GM23338 (cell line): ENCODE measurements at places on chromosomes 2 and 18.

DNA sequence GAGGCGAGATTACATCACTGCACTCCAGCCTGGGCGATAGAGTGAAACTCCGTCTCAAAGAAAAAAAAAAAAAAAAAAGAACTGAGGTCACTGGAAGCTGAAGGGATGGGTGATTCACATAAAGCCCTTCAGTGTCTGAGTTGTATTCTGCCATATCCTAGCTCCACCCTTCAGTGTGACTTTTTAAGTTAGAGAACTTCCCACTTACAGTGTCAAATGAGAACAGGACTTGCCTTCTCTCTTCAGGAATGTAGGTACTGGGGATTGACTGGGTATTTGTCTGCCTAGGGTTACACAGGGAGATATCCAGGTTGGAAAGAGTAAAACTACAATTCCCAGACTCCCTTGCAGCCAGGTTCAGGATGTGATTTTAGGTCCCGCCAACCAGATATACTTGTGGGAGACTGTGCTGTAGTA, 37.9 kb downstream of the EHD3 start:
- peak; percentile 56 for DNase-seq

DNA sequence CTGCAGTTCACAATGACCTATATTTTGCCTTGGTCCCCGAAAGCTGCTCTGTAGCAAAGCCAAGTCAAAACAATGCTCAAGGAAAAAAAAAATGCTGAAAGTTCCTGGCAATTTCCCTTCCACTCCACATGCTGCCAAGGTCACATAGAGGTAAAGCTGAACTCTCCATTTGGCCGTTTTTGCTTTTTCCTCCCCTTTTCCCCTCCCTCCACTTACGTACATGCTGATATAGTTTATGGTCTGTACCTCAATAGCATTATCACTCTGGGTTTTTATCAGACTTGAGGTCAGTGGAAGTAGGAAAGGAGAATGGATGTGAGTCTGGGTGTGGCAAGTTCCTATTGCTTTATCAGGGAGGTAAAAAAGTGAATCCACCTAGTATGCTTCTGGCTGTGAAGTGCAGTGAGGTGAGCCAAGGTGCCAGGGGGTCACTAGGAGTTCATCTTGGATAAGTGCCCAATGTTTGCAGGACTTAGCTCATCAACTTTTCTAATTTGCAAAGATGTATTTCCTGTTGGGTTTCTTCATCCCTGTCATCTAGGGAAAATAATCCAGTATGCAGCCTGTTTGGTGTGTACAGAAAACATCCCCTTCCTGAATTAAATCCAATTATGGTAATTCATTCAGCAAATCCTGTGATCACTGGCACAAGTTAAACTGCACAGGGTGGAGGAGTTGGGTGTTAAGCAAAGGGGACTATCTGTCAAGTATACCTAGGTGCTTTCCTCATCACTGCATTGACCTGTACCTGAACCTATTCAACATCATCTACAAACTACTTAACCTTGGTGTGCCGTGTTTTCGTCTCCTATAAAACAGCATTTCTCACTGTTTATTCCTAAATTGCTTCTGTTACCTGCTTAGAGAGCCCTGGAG, 124.3 kb upstream of the CYP26B1 start:
- no peak for DNase-seq

- no peak for DNase-seq
Measured at GRCh38 chr18:2970772-2971659, 41.9 kb downstream of the LPIN2 start.

DNA sequence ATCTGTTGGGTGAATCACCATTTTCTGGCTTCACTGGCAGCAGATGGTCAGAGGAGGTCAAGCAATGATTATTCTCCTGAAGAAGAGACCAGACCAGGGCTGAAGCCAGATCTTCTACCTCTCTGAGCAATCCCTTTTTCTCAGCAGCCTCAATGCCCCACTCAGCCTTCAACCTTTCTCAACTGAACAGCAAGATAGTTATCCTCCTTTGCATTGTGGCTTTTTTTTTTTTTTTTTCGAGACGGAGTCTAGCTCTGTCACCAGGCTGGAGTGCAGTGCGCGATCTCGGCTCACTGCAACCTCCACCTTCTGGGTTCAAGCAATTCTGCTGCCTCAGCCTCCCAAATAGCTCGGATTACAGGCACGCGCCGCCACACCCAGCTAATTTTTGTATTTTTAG, 50.5 kb downstream of the ZFP36L2 start:
- no peak for DNase-seq

DNA sequence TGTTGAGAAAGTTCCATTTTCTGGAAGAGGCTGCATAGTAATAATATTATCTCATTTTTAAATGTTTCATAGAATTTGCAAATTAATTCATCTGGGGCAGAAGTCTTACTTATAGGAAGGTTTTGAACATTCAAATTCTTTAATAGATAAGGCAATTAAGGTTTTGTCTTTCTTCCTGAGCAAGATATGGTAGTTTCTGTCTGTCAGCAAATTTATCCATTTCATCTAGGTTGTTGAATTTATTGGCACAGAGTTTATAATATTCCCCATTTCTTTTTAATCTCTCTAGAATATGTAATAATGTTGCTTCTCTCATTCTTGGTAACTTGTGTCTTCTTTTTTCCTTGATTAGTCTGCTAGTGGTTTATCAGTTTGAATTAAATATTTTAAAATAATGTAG, 90.2 kb upstream of the EPB41L5 start:
- no peak for DNase-seq

GRCh38 chr2:186575302-186575701, 14.6 kb upstream of the ITGAV start:
- DNase-seq = peak; percentile 49

DNA sequence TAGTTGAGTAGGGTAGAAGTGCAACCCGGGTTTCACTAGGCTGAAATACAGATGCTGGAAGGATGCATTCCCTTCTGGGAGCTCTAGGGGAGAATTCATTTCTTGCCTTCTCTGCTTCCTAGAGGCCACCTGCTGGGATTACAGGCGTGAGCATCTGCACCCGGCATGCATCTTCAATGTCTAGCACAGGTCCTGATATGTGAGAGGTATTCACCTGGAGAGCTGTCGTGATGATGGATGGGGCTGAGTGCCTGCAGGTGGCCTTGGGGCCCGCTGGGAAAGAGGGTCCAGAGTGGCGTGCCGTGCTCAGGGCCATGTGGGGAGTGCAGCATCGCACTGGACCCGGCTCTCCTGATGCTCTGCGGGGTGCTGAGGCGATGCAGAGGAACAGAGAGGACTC, 6.6 kb upstream of the NTSR2 start:
- peak; percentile 35 for DNase-seq

DNA sequence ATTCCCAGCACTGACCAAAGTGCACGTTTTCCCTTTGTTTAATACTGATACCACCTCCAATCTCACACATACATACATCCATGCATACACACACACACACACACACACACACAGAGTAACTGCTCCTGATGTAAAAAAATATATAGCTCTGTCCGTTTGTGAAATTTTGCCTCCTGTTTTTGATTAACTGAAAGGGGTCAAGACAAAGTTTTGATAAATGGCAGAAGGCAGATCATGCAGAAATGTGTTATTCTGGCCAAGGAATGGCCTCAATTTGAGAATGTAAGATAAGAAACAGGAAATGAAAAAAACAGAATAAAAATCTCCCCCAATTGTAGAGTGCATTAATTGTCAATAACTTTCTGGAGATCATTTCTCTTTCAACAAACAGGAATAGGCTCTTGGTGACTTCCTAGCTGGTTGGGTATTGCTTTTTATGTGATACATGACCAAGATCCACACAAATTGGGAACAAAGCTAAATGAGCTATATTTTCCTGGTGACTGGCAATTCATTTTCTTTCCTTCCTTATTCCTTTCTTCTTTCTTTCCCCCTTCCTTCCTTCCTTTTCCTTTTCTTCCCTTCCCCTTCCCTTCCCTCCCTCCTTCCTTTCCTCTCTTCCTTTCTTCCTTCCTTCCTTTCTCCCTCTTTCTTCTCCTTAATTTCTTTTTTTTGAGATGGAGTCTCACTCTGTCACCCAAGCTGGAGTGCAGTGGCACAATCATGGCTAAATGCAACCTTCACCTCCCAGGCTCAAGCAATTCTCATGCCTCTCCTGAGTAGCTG, 88.9 kb upstream of the PMAIP1 start:
- DNase-seq = no peak

- no peak for DNase-seq
Measured at GRCh38 chr2:160375802-160376469, 117.7 kb downstream of the RBMS1 start.

DNA sequence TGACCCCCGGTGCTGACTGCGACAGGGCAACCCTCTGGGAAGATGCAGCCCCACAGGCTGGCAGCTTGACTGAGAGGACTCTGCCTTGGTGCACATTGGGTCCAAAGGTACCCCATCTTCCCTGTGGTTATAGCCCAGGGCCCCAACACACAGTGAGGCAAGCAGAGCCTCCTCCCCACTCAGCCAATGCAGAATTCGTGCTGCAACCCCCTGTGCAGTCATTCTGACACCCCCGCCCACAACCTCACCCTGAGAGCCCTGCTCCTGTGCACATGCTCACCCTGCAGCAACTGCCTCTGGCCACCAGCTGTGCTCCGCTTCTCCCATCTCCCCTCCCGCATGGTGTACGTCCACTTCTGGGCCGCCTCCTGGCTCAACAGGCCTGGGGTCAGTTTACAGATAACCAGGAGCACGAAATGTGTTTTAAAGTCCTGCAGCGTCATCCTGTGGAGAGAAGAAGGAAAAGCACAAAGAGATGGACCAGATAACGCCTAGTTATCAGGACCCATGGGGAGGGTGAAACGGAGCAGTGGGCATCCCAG, 24.4 kb downstream of the CAPN14 start:
- peak; percentile 70 for DNase-seq

DNA sequence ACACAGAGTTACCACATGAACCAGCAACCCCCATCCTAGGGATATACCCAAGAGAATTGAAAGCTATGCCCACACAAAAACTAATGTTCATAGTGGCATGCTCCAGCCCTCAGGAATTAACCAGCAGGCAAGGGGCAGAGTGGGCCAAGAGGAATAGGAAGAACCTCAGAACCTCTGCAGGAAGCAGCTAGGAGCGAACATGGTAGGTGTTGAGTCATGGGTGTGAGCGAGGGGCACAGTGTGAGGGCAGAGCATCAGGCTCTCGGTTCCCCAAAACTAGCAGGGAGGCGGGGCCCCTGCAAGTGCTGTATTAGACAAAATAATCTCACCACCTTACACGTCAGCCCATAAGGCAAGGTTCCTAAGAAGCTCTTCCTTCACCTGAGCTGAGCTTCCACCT, 5.6 kb upstream of the RUFY4 start:
- no peak for DNase-seq

DNA sequence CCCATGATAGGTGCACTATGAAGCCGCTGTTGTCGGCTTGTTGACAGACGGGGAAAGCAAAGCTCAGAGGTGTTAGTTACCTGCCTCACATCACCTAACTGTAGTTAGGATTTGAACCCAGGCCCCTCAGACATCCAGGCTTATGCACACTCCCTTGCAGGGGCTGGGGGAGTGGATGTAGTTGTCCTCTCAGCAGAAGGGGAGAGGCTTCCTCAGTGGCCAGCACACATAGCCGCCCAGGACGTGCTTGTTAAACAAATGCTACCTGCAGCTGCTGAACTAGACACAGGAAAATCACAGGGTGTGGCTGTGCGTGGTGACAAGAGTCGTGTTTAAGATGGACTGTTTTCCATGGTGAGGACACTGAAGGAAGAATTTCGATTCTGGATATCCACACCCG, 39.2 kb downstream of the GREB1 start:
- DNase-seq = no peak

DNA sequence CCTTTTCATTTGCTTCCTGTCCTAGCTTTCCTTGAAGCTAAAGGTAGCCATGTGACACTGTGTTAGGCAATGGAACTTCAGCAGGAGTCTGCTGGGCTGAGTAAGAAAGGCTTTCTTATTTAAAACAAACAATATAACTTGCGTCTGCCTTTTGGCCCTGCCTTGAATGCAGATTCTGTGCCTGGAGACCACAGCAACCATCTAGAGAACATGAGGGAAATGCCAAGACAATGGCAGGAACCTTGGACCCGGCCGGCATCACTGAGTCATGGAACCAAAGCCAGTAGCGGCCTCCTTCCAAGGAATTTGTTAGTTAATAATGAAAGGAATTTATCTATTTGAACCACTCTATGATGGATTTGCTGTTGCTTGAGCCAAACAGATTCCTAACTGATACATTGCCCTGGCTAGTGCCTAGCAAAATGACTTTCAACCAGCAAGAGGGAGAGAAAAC, 207.5 kb upstream of the EPHA4 start:
- DNase-seq = no peak

DNA sequence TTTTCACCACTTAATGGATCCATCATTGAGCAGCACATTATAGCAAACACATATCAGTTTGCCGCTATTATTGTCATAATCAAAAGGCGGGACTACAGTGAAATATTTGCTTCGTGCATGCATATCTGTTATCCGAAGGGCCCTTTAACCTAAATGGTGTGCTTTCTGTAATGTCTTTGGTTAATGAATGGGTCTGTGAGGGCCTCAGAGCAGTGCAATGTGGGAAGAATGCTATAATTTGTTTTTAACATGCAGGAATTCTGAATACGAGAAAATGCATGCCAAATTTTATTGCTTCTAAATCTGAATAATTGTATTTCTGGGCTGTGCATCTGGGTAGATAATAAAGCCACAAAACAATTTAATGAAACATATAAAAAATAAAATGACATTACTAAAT, 32.8 kb upstream of the CELF4 start:
- no peak for DNase-seq

DNA sequence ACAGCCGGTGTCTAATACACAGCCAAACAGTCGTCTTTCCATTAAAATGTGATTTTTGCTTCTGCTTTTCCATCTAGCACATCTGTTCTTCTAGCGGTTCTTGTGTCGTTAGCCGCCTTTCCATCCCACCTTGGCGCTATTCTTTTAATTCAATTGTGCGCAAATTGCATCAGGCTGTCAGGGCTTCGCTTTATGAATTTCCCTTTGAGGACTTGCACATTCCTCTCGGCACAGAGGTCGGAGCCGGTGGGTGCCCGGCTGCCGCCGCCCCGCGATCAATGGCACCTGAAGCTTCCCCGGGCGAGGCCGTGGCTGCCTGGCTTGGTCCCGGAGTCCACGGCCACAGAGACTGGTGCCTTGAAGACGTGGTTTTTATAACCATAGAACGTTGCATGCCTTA, 33.9 kb upstream of the TSPYL6 start:
- no peak for DNase-seq

DNA sequence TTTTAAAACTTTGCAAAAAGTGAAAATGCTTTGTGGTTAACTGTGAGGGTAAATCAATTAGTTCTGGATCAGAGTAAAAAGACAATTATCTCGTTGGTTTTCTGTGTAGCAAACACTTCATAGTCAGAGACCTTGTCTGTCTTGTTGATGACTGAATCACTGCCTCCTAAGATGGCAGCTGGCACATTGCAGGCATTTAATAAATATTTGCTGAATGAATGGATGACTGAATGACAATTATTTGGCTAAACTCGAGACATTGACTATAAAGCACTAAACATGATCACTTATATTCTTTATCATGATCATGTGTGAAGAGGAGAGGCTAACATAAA, 96.2 kb downstream of the MAIP1 start:
- no peak for DNase-seq

- DNase-seq = no peak
Measured at GRCh38 chr18:41113885-41114482, 841.0 kb upstream of the PIK3C3 start.
